ENCODE measurements at places on chromosomes 6 and 20.
A peak's percentile ranks its signal among the peaks of the same experiment; 100 is the strongest.

DNA sequence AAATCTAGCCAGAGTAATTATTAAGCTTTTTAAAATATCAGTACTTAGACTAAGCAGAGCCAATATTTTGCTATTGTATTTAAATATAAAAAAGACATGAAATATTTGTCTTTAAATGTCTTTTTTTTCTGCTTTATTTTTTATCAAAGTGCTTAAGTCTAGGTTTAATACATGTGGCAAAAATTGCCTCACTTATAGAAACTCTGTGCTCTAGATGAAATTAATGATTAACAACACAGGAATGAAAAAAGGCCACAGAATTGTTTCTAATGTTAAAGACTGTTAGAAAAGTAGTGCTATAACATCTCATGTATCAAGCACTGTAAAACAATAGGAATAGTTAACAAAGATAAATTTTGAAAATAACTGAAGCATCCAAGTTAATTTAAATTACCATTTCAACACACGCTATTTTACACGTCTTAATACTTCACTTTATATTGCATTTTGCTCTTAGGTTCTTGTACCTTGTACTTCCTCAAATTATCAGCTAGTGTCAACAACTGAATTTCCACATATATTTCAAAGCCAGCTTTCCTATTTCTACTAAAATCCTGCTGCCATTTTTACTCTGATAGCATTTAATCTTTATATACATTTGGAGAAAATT lies 1515.1 kb downstream of the HACE1 start:
- no peak for DNase-seq

GRCh38 chr6:132498638-132499037 lies 14.3 kb downstream of the STX7 start:
- no peak for DNase-seq

GRCh38 chr20:63520504-63520933 lies at the start of gene PPDPF:
PPDPF (plus strand) TSS chr20:63520765; CDS start chr20:63521309, 544 bp downstream.
- DNase-seq: peak; percentile 89

GRCh38 chr6:157813191-157813590 lies 9.9 kb upstream of the SNX9 start:
- no peak for DNase-seq

DNA sequence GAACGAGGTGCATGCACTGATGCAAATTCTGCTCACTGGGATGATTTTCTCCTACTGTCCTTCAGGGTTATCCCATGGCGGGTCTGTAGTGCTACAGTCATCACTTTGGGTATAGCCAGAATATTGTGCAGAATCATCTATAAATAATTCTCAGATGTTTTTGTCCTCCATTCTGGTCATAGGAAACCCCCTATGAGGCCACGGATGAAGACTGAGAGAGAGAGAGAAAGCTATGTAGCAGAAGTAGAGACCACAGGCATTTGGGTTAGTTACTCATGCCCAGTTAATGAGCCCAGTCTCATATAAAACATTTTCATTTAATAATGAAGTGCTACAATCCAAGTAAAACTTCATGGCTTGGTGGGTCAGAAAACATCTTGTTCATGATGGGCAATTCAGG lies 145.1 kb upstream of the PLN start:
- DNase-seq: no peak

- no peak for DNase-seq
These were observed 207.5 kb downstream of the MANEA start for GRCh38 chr6:95784869-95785268.

- no peak for DNase-seq
These were observed 80.2 kb downstream of the SYNJ2 start for GRCh38 chr6:158061709-158062461.

DNA sequence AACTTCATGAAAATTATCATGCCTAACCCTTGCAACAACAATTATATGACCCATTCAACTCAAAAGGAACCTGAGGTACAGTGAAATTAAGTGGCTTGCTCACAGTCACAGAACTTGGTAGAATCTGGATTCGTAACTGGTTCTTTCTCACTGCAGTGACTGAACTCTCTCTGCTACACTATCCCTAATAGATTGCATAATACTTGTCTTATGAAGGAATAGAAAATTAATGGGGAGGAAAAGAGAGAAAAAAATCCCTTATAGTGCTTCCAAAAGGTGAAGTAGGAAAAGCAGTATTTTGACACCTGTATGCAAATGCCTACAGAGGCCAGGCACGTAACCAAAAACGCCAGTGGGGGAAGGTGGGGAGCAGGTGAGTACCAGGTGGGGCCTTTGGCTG lies 186.6 kb downstream of the LY86 start:
- no peak for DNase-seq

DNA sequence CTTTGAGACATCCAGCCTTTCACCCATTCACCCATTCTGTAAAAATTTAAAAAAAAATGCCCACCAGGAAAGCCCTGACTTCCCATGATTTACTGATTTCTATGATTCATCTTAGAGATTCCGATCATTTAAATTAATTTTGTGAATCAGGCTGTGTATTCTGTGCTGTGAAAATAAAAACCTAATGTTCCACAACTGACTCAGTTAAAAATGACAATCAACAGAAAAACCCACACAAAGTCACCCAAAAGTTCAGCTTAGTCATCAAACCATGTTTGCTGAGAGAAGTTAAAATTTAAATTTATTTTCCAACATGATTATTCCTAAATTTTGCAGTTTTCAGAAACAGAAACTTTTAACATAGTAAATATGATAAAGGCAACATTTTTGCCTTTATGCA lies 509.9 kb downstream of the TENT5A start:
- DNase-seq: no peak

GRCh38 chr6:163226181-163226835 lies 188.2 kb upstream of the QKI start:
- no peak for DNase-seq

- DNase-seq: no peak
These were observed 29.8 kb downstream of the GFOD1 start for GRCh38 chr6:13457577-13457976.

- DNase-seq: no peak
These were observed 114.6 kb upstream of the RIPOR2 start for GRCh38 chr6:25050356-25050755.

DNA sequence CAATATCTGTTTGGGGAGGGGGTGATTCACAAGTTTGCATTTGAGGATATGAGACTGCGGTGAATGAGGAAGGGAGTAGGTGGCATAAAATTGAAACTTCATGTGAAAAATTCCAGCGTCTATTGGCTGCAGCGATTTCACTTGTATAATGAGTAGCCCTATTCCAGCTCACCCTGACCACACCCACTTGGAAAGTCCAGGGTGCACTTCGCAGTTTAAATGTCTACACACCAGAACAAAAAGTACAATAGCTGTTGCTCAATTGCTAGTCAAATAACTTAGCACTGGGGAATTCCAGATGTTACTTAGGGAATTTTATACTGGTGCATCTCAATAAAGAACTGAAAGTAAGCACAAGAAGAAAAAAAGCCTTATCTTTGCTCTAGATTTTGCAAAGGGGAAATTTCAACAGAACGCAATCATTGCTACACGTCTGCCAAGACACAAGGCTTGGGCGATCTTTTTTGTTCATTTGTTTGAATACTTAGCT lies 6.3 kb downstream of the TNFAIP3 start:
- peak; percentile 54 for DNase-seq

- DNase-seq: no peak
These were observed 710.2 kb upstream of the POU3F2 start for GRCh38 chr6:98124171-98124570.

DNA sequence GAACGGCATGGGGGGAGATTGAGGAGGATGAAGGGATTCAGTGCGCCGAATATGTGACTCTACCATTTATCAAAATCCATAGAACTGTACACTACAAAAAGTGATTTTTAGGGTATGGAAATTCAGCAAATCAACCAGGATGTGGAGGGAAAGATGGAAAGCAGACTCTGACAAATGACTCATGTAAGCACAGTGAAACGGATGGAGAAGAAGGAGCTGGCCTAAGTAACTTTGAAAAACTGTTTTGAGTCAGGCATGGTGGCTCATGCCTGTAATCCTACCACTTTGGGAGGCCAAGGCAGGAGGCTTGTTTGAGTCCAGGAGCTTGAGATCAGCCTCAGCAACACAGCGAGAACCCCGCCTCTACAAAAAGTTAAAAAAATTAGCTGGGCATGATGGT lies 39.2 kb downstream of the MUC22 start:
- DNase-seq: no peak

GRCh38 chr20:4369798-4370124 lies 351.9 kb upstream of the PRND start:
- DNase-seq: no peak
